ENCODE measurements at places on chromosomes 4 and X.

DNA sequence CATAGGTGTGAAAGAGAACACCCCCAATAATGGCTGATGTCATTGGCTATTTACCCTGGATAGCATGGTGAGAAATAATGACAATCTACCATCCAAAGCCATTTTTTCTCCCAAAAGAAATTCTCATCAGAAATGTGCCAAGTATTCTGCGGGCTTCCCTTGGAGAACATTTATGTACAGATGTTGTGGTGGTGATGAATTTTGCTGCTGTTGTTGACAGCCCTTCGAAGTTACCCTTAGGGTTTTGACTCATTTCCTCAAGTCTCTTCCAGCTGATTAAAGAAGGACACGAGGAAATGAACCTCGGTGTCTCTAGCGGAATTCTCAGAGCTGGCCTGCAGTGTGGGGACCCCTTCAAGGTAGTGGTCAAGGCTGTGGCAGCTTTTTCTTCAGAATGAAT is 3.4 kb downstream of the KIT start:
- no peak for DNase-seq

DNA sequence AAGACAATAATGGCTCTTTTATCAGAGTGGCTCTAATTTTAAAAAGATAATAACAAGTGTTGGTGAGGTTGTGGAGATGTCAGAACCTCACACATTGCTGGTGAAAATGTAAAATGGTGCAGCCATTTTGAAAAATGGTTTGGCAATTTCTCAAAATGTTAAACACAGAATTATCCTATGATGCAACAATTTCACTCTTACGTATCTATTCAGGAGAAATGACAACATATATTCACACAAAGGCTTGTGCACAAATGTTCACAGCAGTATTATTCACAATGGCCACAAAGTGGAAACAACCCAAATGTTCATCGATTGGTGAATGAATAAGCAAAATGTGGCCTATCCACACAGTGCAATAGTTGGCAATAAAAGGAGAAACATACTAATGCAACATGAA is 24.7 kb downstream of the ENPP6 start:
- DNase-seq = no peak

- no peak for DNase-seq
These were observed 61.5 kb upstream of the FAM241A start for GRCh38 chr4:112083587-112084347.

DNA sequence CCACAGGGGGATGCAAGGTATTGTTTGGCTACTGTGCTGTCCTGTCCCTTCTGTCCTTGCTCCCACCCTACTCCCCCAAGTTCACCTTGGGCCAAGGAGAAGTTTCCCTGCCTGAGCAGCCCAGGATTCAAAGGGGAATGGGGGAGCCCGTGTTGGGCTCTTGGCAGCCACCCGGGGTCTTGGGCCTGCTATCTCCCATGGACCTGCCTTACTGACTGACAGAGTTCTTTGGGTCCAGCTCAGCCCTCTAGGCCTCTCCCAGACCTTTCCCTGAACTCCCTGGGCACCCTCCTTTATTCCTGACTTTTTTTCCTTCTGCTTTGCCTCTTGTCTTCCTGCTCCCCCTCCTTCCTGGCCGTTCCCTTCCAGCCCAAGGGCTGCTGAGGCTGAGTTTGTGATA is 67.4 kb downstream of the STARD8 start:
- DNase-seq = no peak

- no peak for DNase-seq
These were observed 13.2 kb upstream of the SYTL5 start for GRCh38 chrX:37993176-37993575.

DNA sequence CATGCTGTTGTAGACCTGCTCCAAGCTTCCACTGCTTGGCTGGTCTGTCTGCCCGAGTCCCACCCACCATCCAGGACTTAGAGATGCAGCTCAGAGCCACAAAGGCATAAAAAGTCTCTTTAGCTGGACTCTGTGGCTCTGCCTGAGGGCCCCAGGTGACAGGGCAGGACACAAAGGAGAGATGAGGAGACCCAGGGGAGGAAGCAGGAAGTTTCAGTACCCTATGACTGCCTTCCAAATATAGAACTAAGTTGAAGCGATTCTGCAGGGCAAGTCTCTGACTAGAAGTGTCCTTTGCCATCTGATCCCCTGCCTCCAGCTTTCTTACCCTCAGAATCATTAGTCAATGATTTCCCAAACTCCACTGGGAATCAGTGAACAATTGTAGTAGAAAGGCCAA is 11.2 kb upstream of the CXCR3 start:
- no peak for DNase-seq
